WERI-Rb-1 (cell line): ENCODE measurements at places on chromosomes 2 and 18.
A peak's percentile ranks its signal among the peaks of the same experiment; 100 is the strongest.

DNA sequence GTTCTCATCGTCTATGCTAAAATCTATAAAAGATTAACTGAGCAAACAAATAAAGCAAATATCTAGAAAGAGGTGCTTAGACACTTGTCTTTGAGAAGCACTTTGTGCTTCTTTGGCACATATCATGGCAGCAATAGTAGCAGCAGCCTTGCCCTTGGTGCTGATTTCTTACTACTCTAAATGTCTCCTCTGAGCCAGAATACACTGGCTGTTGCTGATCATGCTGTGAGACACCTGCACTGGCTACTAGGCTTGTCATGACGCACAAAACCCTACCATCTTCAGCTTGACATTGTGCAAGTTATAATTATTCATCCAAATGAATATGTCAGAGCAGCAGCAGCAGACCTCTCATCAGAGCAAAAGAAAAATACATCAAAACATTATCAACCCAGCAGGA lies 46.7 kb downstream of the FANCL start:
- no peak for DNase-seq

- DNase-seq: no peak
Observed at GRCh38 chr18:79405781-79406575, 10.2 kb downstream of the NFATC1 start.

DNA sequence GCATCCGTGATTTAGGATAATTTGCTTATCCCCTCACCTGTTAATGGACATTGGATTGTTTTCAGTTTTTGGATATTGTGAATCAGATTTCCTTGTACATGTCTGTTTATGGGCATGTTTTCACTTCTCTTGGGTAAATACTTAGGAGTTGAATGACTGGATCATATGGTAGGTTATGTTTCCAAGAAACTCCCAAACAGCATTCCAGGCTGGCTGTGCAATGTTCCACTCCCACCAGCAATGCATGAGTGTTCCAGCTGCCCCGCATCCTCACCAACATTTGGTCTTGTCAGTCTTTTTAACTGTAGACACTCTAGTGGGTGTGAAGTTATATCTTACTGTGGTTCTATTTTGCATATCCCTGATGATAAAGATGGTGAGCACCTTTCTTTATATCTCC lies 8.9 kb upstream of the LRRFIP1 start:
- no peak for DNase-seq

DNA sequence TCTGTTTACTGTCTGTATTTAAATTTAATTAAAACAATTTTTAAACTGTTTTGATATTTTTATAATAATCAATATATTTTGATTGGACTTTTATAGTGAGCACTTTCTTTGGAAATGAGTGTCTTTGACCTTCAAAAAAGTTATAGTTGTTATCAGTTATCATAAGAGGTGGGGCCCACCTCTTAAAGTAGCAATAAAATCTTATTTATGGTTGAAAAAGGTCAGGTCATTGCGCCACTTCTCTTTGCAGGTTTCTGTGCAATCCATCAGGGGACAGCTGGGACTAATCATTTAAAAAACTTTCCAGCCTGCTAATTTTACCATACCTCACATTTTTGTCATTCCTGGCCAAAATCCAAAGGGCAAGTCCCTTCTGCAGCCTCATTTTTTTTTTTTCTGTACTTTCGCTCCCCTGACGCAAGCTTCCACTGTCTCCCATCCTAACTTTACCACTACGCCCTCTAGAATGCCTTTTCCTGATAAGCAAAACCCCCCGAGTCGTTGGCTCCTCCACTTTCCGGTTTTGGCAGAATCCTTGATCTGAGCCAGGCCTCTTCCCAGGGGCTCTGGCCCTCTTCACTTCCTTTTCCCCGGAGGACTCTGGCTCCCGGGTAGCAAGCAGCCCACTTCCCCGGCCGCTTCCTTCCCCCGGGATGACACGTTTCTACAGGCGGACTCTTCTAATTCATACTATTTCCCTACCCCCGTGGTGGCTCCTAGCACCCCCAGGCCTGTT lies 1.1 kb upstream of the SEH1L start:
- peak; percentile 27 for DNase-seq

GRCh38 chr2:217736776-217737550 lies 265.8 kb downstream of the TNS1 start:
- DNase-seq: no peak

GRCh38 chr18:27235218-27235870 lies 50.2 kb upstream of the CHST9 start:
- no peak for DNase-seq
